Inflammatory macrophage treated with lipopolysaccharide for 4 hours (primary cell): ENCODE measurements at places on chromosomes 2 and 18.

- DNase-seq = peak; percentile 64
Observed at GRCh38 chr18:55234366-55235093, 275.3 kb upstream of the CCDC68 start.

DNA sequence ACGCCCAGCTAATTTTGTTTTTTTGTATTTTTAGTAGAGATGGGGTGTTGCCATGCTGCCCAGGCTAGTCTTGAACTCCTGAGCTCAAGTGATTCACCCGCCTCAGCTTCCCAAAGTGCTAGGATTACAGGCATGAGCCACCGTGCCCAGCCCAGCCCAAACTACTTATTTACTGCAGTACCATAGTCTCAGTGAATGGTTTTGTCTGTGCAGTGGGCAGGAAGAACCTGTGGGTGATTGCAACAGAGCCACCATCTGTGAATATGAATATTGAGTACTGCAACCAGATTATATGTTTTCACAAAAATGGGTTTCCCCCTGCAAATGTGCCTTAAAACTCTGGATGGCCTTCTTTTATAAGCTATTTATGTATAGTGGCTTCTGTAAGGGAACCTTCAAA, 9.1 kb downstream of the MPPE1 start:
- no peak for DNase-seq

DNA sequence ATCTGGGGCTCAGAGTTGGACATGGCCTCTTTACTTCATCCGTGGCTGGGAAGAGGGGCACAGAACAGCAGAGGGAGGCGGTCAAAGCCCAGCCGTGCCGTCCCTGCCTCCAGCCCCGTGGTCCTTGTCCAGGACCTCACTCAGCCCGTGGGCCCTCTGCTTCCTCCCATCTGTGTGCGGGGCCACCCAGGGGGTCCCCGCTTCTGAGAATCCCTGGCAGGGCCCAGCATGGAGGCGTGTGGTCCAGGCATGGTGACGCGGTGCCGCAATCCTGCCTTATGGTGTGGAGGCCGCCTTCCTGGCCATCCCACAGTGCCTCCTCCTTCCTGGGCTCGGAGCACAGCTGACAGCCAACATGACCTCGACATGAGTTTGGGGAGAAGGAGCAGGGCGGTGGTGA, 232.6 kb downstream of the FAM210A start:
- DNase-seq = no peak

- DNase-seq = no peak
Observed at GRCh38 chr2:25981596-25982272, 563 bp downstream of the KIF3C start.

DNA sequence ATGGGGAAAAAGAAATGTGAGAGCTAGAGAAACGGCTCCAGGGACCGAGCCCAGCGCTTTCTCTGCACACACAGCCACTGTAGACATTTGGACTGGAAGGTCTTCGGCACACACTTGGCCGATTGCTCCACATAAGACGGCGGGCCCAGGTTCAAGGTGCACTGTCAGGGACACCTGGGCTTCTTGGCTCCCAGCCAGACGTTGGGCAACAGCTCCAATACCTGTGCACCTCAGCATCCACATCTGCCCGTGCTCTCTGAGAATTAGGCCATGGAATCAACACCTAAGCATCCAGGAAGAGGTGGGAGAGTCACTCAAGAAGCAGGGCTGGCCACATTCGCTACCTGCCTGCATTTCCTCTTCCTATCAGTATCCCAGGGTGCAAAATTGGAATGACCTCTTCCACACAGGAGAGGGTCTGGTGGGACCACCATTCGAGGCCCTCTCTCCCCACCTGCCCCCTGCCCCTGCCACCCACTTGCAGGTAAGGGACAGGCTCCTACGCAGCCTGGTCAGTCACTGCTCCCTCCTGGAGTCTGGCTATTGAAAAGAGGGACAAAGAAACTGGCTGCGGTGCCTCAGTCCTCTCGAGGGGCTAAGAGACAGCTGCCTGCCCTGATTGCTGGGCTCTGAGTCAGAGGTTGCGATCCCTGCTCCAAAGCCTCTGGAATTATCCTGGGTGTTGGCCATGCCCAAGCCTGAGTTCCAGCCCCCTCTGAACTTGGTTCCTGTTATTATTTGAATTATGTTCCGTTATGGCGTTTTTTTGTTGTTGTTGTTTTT, 40.1 kb upstream of the TAF1B start:
- no peak for DNase-seq

GRCh38 chr2:239225871-239226561, 174.8 kb downstream of the HDAC4 start:
- DNase-seq = no peak

DNA sequence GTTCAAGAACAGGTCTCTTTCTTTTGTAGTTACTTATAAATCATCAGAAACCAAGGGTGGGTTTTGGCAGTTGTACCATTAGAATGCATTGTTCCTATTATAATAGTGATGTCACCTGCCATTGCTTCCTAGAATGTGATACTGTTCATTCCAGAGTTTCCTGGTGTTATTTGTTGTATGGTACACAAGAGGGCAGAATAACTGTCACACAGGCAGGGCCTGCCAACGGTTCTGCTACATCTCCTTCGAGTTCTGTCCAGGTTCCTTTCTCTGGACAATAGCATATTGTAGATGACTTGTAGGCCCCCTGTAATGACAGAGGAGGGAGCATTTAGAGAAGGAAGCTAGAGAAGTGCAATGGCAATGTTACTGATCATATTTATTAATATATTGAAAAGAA, 98.3 kb downstream of the KLHL14 start:
- DNase-seq = no peak

GRCh38 chr2:42569116-42569711, 782 bp downstream of the MTA3 start:
- DNase-seq = no peak

DNA sequence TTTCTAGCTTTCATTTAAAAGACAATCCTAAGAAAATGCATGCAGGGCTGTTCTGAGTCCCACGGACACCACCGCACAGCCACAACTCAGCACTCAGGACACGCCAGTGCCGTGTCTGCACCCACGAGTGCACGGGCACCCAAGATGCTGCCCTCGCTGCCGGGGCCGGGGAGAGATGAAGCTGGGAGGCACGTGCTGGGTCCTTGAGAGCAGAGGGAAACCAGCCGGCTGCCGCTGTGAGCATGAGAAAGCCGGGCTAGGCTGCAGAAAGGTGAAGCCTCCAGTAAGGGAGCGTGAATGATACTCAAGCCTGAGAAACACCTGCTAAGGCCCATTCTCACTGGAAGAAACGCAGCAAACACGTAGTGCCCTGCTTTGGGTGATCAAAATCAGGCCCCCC, 4.8 kb downstream of the COPS9 start:
- no peak for DNase-seq

DNA sequence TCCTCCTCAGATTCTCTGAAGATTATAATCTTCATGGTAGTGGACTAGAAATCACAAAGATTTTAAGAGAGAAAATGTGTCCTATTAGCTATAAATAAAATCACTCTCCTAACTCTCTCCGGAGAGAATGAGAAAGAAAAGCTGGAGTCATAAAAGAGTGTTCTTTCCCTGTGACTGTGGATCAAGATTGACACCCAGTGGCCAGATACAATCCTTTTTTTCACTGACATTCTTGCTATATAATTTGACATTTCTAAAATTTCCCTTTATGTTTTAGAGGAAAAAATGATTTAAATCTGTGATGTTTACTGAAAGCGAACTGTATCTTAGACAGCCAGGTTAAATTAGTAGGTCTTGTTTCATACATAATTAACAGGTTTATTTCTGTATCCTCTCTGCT, 35.4 kb upstream of the LRP2 start:
- peak; percentile 4 for DNase-seq

DNA sequence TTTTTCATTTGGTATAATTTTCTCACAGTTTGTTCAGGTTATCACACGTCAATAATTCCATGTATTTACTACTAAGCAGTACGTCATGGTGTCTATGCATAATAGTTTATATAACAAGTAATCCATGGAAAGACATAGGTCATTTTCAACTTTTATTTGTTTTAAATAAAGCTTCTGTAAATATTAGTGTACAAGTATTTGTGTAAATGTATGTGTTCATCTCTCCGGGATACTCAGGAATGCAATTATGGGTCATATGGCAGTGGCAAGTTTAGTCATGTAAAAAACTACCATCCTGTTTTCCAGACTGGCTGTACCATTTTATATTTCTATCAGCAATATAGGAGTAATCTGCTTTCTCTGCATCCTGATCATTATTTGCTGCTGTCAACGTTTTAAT, 231.1 kb upstream of the ZNF804A start:
- no peak for DNase-seq

DNA sequence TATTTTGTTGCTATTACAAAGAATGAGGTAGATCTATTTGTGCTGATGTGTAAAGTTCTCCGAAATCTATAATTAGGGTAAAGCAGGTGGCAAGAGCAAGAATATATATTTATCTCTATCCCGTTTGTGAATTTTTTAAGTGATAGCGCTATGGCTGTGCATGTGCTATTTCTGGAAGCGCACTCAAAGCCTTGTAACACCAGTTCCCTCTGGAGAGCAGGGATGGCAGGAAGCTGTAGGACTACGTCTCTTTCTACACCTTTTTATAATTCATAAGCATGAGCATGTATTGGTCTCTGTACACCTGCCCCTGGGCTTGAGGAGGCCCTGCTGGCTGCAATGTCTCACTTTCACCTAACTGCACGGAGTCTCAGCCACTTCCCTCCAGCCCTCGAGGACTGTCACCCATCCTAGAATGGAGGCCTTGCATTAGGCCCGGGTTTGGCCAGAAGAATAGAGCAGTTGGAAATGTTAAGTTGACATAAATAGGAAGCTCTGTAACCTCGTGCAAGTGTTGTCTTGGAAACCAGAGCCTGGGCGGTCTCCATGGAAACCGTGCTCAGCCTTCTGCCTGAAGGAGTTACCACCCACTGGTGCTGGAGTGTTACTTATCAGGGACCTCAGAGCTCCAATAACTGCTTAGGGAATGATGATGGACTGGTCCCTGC, 20.9 kb downstream of the ITM2C start:
- peak; percentile 77 for DNase-seq

GRCh38 chr2:50956886-50957285, 75.0 kb downstream of the NRXN1 start:
- no peak for DNase-seq

- no peak for DNase-seq
Observed at GRCh38 chr2:100059638-100060037, 82.8 kb downstream of the AFF3 start.

DNA sequence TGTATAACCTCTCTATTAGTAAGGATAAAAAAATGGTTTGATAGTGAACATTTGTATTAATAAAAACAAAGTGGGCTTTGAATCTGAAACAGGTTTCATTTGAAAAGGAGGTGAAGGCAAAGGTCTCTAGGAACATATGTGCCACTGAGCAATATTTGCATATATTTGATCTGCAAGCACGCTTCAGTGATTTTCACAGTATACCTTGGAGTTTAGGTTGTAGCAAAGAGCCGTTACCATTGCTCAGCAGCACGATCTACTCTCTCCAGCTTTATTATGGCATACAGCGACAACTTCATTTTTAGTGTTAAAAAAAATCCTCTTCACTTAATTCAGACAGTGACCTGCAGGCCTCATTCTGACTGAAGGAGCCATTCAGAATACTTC, 75.8 kb upstream of the ZEB2 start:
- no peak for DNase-seq

DNA sequence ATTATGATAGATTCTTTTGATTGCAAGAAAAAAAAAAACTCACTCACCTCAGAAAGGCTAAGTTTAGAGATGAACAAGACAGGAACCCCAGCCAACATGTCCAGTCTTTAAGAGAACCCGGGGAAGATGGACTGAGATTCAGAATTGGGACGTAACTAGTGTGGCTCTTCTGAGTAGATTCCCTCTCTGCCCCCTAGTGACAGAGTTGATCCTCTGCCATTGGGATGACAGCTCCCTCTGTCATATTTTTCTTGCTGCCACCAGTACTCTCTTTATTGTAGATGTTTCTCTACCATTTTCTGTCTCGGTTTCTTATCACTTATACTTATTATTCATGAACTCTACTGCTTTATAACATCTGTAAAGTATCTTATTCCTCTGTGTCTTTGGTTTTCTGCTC, 77.7 kb downstream of the GULP1 start:
- DNase-seq = peak; percentile 6

DNA sequence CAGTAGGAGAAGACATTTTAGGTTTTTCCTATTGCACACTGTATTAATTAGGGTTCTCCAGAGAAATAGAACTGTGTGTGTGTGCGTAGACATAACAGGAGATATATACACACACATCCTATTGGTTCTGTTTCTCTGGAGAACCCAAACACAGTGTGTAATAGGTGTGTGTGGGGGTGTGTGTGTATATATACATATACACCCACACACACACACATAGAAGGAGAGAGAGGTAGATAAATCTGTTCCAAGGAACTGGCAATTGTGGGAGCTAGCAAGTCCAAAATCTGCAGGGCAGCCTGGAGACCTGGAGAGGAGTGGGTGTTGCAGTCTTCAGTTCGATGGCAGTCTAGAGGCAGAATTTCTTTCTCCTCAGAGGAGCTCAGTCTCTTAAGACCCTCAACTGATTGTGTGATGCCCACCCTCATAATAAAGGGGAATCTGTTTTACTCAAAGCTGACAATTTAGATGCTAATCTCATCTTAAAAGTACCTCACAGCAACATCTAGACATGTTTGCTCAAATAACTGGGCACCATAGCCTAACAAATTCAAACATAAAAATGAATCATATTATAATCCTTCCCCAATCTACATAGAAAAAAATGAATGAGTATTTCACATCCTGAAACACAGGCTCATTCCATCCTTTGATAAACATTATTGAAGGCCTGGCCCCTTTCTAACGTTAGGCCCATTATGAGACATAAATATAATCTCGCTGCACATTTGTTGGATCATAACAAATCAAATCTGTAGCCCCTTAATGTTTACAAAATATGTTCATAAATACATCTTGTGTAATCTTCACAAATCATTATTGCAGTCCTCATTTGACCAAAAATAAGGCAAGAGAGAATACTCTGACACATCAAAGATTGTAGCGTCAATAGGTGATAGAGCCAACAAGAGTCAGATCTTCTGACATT, 35.1 kb upstream of the RTN4 start:
- no peak for DNase-seq

- peak; percentile 84 for DNase-seq
Observed at GRCh38 chr2:181805228-181806038, 86.1 kb upstream of the ITPRID2 start.

- no peak for DNase-seq
Observed at GRCh38 chr2:128710242-128710641, 391.6 kb upstream of the HS6ST1 start.

DNA sequence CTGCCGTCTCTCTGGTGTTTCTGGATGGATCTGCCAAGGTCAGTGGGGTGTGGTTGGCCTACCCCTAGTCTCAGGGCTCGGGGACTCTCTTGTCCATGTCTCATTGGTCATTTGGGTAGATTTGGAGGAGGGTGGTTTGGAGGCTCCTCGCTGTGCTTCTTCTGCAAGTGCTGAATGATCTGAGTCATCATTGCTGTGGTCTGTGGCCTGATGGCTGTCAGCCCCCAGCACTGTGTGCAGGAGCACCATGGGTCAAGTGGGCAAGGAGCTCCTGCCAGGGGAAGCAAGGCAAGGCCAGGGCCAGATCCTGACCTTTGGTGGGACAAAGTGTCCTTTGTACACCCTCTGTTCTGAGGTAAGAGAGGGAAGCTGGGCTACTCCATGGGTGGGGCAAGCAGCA, 221.8 kb downstream of the FHOD3 start:
- DNase-seq = no peak
